ENCODE measurements at places on chromosomes 4 and X.
A peak's percentile ranks its signal among the peaks of the same experiment; 100 is the strongest.

DNA sequence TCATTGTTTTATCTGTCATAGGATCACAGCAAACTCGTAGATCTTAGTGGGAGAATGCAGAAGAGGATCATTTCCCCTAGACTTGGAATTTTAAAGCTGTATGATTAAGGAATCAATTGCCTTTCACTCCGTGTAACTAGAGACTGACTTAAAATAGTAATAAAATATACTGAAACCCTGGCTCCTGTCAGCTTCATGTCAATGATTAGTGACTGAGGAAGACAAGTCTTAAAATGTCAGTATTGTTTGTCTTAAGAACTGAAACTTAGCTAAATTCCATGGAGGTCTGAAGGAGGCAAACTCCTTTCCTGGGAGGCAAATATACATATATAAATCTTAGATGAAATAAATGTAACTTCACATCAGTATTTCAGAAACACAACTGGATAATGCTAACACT lies 1016.7 kb upstream of the PCDH10 start:
- H3K27me3 ChIP-seq, result no peaks in the 10 kb centered on the region
- DNase-seq, result no peak
- H3K36me3 ChIP-seq, result no peaks in the 10 kb centered on the region
- H3K4me1 ChIP-seq, result no peaks in the 10 kb centered on the region
- H3K27ac ChIP-seq, result no peak overlapping the region

GRCh38 chr4:139942241-139942640 lies 211.7 kb downstream of the MAML3 start:
- H3K4me3 ChIP-seq, result no peak overlapping the region
- no peaks in the 10 kb centered on the region for H3K27me3 ChIP-seq
- H3K27ac ChIP-seq, result no peak overlapping the region
- no peaks in the 10 kb centered on the region for H3K36me3 ChIP-seq
- H3K4me1 ChIP-seq, result peaks cover 7% of the 10 kb centered on the region

- H3K27me3 ChIP-seq, result peaks cover 7% of the 10 kb centered on the region
- no peak overlapping the region for H3K27ac ChIP-seq
- DNase-seq, result no peak
These were observed 70.9 kb downstream of the APBB2 start for GRCh38 chr4:41143311-41144039.

DNA sequence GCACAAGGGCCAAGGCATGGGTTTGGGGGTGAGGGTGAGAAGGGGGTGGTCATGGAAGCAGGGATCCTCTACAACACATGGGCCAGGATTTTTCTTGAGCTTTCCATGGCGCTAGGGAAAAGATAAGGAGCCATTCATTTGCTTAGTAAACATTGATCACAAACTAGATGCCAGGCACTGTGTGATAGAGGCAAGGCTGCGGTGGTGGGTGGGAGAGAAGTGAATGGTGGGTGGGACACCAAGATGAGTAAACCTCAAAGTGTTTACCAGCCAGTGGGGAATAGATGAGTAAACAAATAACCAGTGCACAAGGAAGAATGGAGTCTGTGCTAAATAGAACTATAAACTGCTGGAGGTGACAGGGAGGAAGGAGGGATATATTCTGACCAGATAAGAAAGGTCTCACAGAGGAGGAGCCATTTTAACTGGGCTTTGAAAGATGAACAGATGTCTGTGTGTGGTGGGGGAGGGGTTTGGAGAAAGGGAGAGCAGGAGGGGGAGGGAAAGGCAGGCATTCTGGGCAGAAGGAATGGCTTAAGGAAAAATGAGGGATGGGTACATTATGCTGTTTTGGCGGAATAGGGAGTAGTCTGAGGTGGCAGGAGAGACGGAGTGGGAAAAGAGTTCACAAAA lies 48.0 kb upstream of the LAS1L start:
- H3K4me1 ChIP-seq, result peaks cover 8% of the 10 kb centered on the region
- H3K4me3 ChIP-seq, result no peak overlapping the region
- no peak for DNase-seq
- H3K27ac ChIP-seq, result no peak overlapping the region

DNA sequence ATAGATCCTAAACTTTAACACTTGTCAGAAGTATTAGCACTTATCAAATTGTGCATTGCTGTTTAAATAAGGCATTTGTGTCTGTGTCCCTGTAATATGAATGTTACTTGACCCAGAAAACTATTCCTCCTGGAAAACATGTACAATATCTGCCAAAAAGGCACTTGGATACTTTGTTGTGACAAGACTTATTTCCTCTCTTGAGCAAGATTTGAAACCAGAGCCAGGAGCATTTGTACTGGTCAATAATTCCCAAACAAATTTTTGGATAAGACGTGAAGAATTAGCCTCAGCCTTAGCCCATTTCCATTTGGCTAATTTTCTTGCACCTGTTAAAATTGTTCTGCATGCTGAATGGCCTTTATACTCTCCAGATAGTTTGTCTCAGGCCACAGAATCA lies 176.3 kb upstream of the GK2 start:
- no peak overlapping the region for H3K27ac ChIP-seq
- H3K4me1 ChIP-seq, result no peaks in the 10 kb centered on the region
- peaks cover 3% of the 10 kb centered on the region for H3K27me3 ChIP-seq
- DNase-seq, result no peak

- DNase-seq, result peak; percentile 12
- H3K4me1 ChIP-seq, result peaks cover 42% of the 10 kb centered on the region
These were observed 1.3 kb upstream of the SOWAHD start for GRCh38 chrX:119756926-119757635.

DNA sequence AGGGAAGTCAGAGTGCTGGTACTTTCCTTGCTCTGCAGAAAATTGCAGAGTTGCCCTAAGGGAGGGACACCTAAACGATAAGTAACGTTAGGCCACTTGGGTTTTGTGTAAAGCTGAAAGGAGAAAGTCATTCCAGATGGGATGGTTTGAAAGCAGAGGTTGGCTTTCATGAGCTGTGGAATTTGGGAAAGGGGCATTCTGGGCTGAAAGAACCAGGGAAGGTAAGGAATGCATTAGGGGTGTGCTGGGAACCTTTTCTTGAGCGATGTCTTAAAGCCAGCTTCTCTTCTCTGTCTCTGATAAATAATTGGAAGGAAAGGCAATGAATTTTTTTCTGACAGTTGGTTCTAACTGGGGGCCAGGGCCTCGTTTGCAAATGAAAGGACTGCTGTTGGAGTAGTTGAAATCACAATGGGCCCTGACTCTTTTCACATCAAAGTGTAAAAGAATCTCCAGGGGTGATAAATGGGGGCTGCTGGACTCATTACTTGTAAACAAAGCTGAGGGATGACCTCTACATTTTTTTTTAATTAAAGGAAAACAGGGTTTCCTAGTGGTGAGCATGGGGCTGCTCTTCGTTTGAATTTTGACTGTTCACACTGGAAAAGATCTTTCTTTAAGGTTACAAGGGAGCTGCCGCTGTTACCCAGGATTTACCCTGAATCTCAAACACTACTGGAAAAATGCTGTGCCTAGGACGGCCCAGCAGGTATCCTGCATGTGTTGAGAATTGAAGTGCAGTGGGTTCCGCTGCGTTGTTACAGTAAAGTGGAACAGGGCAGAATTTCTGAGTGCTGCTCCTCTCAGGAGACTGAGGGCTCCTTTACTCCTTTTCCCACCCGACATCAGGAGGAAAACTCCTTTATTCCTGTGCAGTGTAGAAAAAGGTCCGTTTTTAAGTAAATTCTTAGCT lies 25.0 kb downstream of the AFF1 start:
- no peak overlapping the region for H3K4me3 ChIP-seq
- peaks cover 62% of the 10 kb centered on the region for H3K4me1 ChIP-seq
- H3K27me3 ChIP-seq, result no peaks in the 10 kb centered on the region
- no peak for DNase-seq
- no peak overlapping the region for H3K27ac ChIP-seq

DNA sequence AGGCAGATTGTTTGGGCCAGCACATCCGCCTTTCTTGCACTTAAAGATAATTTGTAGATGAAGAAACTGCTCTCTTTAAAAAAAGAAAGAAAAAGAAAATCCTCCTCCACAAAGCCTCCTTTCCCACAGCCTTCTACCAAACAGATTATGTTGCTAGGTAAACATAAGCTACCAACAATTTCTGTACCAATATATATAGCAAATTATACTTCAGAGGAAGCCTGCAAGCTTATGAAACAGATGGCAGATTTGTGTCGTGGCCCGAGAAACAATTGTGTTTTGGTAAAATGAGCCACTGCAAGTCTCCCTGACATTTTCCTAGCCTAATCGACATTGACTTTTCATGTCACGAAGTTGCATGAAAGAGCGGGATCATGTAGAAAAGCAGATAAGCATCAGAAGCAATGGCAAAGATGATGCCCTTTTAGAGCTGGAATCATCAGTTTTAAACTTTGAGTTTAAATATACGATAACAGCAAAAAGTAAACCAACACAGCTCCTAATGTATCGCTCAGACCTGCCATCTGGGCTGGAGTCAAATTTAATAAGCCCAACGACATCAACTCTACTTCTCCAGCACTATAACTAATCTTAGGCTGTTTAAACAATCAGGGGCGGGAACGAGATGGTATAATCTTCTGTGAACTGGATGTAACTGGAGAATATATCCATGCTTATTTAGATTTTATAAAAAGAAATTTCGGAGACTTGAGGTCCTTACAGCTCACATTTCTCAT lies 94.9 kb upstream of the PLAC1 start:
- H3K36me3 ChIP-seq, result no peaks in the 10 kb centered on the region
- no peak overlapping the region for H3K4me3 ChIP-seq
- DNase-seq, result no peak
- no peaks in the 10 kb centered on the region for H3K4me1 ChIP-seq
- peaks cover 6% of the 10 kb centered on the region for H3K27me3 ChIP-seq
- no peak overlapping the region for H3K27ac ChIP-seq

- no peak overlapping the region for H3K4me3 ChIP-seq
- no peak for DNase-seq
- H3K27ac ChIP-seq, result no peak overlapping the region
- H3K27me3 ChIP-seq, result no peaks in the 10 kb centered on the region
These were observed 62.3 kb downstream of the RTL9 start for GRCh38 chrX:110420771-110421499.

DNA sequence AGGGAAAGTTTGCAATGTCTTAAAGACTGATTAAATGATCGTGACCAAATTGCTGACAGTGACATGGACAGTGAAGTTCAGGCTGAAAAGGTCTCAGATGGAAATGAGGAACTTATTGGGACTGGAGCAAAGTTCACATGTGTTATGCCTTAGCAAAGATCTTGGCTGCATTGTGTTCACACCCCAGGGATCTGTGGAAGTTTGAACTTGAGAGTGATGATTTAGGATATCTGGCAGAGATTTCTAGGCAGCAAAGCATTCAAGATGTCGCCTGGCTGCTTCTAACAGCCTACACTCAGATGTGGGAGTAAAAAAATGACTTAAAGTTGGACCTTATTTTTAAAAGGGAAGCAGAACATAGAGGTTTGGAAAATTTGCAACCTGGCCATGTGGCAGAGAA lies 21.4 kb downstream of the SCARB2 start:
- peaks cover 31% of the 10 kb centered on the region for H3K36me3 ChIP-seq
- peaks cover 10% of the 10 kb centered on the region for H3K4me1 ChIP-seq
- no peak for DNase-seq
- H3K4me3 ChIP-seq, result no peak overlapping the region
- no peaks in the 10 kb centered on the region for H3K27me3 ChIP-seq

DNA sequence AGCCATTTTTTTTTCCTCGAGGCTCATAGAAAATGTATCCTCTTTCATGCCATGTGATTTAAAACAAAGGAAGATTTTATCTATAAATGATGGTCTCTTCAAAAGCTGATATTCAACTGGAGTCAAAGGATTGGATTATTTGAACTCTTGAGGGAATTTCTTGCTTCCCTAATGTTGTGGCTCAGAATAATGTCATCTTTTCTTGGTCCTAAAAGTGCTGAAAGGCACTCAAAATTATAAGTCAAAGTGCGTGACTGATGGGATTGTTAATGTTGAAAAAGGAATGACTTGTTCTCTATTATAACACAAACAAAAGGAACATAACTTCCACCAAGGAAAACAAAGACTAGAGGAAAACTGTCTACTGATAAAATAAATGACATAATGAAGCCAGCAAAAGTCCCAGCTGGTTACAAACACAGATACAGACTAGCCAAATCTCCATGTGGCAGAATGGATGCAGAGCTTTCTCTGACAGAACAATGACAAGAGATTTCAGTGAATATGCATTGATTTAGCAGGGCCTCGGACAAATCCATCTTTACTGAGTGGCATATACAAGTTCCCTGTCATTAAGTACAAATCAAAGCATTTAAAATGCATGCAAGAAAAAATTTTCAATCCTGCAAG lies 552.6 kb downstream of the GBA3 start:
- DNase-seq, result no peak
- no peak overlapping the region for H3K27ac ChIP-seq
- H3K4me3 ChIP-seq, result no peak overlapping the region
- no peaks in the 10 kb centered on the region for H3K27me3 ChIP-seq
- no peaks in the 10 kb centered on the region for H3K4me1 ChIP-seq
- no peaks in the 10 kb centered on the region for H3K36me3 ChIP-seq

- H3K4me1 ChIP-seq, result no peaks in the 10 kb centered on the region
- H3K36me3 ChIP-seq, result no peaks in the 10 kb centered on the region
- H3K27ac ChIP-seq, result no peak overlapping the region
- DNase-seq, result no peak
- H3K27me3 ChIP-seq, result no peaks in the 10 kb centered on the region
These were observed 126.9 kb downstream of the VCX3B start for GRCh38 chrX:8591501-8591900.

- H3K27ac ChIP-seq, result no peak overlapping the region
- no peak for DNase-seq
- no peaks in the 10 kb centered on the region for H3K36me3 ChIP-seq
- no peak overlapping the region for H3K4me3 ChIP-seq
- H3K4me1 ChIP-seq, result peaks cover 14% of the 10 kb centered on the region
These were observed 133.9 kb downstream of the EGF start for GRCh38 chr4:110046588-110047049.

DNA sequence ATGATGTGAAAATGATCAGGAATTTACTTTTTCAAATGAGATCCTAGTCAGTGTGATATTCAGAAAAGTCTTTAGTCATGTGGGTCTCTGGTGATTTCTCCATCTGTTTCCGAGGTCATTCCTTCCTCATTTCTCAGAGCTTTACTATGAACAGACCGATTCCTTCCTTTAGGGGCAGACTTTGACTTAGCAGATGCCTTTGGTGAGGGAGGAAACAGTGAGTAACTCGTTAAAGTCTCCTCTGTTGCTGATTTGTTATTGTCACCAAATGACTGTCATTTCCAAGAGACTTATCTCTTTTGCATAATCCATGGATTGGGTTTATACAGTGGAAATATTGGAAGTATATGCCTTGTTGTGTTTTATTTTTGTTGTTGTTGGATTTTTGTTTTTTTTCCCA lies 76.2 kb upstream of the CD99 start:
- peak overlapping the region; percentile 55 for H3K27ac ChIP-seq
- H3K4me3 ChIP-seq, result no peak overlapping the region
- peaks cover 76% of the 10 kb centered on the region for H3K36me3 ChIP-seq
- no peaks in the 10 kb centered on the region for H3K27me3 ChIP-seq

GRCh38 chrX:21723814-21724213 lies 34.1 kb downstream of the SMPX start:
- H3K27me3 ChIP-seq, result peaks cover 5% of the 10 kb centered on the region
- H3K36me3 ChIP-seq, result no peaks in the 10 kb centered on the region
- no peak overlapping the region for H3K4me3 ChIP-seq
- no peaks in the 10 kb centered on the region for H3K4me1 ChIP-seq

- DNase-seq, result no peak
- no peaks in the 10 kb centered on the region for H3K36me3 ChIP-seq
- H3K4me3 ChIP-seq, result no peak overlapping the region
- H3K4me1 ChIP-seq, result no peaks in the 10 kb centered on the region
These were observed 167.5 kb downstream of the PRKX start for GRCh38 chrX:3545901-3546300.

- no peak for DNase-seq
- no peaks in the 10 kb centered on the region for H3K36me3 ChIP-seq
- no peak overlapping the region for H3K27ac ChIP-seq
- no peak overlapping the region for H3K4me3 ChIP-seq
- H3K4me1 ChIP-seq, result peaks cover 27% of the 10 kb centered on the region
These were observed 7.0 kb downstream of the PKD2 start for GRCh38 chr4:88014386-88014905.

Measured in activated CD4-positive, alpha-beta T cell treated with anti-CD3 and anti-CD28 coated beads for 36 hours (primary cell).